Activated naive CD4-positive, alpha-beta T cell (primary cell): ENCODE measurements at places on chromosomes 12 and 14.

DNA sequence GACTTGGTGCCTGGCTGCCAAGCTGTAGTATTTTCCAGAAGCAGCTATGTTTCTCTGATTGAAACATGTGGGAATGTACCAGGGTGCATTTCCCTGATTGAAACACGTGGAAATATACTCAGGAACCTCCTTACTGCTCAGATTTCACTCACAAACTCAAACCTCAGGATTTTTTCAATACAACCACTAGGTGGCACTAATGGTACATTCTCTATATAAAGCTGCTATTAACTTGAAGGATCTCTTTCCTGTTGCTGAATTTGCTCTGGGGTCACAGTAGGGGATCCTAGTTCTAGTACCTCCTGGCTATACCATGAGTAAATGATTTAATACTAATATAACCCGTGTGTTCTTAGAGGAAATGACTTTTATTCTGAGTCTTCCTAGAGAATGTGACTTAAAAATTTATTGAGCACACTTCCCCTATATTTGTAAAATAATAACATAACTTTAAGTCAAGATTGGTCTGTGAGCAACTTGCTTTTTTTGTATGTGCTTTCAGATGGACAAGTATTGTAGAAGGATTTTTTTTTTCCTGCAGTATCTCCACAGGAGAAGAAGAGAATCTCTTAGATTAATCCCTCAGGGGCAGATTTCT is 173.8 kb upstream of the MIS18BP1 start:
- no peak for DNase-seq

DNA sequence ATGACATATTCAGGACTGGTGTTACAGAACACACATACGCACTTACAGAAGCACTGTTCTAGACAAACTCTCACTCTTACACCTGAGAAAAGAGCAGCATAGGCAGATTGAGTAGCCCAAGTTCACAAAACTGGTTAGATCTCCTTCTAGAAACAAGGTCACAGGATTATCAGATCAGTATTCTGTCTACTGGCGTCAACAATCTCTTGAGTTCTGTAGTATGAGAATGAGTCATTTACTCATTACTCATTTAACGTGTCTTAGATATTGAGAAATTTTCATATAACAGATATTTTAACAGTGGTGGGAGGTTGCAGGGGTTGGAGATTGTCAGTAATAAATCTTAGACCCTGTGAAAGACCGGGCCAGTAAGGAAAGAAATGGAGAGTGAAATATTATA is 2.8 kb upstream of the TSPAN8 start:
- DNase-seq = no peak

DNA sequence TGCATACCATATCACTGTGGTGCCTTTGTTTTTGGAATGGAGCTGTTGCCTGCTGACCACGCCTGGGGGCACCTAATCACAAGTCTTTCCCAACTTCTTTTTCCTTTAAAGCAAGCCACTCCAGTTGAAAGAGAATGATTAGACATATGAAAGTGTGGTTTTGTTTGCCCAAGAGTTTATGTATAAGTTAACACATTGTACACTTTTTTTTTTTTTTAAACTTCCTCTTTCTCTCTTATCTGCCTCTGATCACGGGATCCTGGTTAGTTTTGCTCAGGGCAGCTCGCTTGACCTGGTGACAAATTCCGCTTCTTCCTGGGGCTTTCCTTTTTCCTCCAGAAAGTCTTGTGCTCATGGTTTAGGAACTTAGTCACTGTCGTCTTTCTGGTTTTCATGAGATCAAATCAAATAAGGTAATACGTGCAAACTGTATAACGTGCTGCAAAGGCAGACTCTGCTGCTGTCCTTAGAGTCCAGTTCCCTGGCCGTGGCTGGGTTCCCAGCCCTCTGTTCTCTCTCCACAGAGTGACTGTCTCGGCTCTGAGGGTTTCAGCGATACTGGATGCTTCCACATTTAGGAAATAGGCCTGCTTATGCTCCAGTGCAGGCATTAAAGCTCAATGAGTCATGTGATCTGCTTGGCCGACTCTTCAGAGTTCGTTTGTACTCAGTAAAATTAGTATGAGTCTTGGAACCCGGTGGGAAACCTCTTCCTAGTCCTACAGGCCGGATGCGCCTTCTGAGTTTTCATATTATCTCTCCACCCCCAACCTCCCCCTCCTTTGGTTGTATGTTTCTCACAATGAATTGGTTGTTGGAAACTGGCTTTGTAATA is 15.2 kb downstream of the RASSF3 start:
- no peak for DNase-seq

DNA sequence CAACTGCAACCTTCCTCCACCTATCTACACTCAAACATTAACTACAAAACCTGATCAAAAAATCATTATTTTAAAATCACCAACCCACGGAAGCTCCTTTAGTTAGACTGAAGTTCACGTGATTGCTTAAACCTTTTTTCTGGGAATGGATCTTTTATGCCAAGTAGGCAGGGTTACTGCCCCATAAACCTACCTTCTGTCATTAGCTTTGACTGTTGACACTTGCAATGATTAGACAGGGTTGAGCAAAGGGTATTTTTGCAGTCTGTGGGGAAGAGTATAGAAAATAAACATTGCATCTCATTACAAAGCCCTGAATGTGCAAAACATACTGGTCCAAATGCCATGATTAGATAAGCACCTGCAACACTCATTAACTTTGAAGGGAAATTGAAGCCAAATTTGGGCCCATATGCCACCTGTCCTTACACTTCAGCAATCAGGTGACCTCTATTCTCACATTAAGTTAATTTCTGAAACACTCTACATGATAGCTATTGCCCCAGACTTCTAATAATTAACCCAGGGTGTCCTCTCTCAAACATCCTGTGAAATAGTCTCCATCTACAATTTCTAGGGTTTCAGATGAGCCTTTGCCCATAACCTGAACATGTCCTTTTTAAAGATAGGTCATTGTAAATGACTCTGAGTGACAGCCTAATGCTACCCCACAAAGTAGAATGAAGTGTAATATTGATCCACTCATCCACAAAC is 156.0 kb upstream of the PLEKHG7 start:
- DNase-seq = no peak

GRCh38 chr12:56137853-56138571 is 9.9 kb downstream of the ESYT1 start:
- no peak for DNase-seq

- DNase-seq = no peak
These were observed 584.1 kb downstream of the LRFN5 start for GRCh38 chr14:42190744-42191143.

GRCh38 chr12:116476227-116476822 is 82.9 kb upstream of the MAP1LC3B2 start:
- no peak for DNase-seq

DNA sequence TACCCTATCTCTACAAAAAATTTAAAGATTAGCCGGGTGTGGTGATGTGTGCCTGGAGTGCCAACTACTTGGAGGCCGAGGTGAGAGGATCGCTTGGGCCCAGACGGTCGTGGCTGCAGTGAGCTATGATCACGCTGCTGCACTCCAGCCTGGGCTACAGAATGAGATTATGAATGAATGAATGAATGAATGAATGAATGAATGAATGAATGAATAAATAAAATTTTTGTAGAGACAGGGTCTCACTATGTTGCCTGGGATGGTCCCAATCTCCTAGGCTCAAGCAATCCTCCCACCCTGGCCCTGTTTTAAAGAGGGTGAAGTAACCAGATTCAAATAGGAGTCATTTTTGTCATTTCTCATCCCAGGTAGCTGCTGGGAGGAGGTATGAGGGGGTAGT is 176.2 kb upstream of the HIF1A start:
- DNase-seq = no peak

GRCh38 chr14:31930493-31931240 is 146.4 kb upstream of the ARHGAP5 start:
- DNase-seq = no peak

GRCh38 chr12:54159140-54159539 is 29.6 kb downstream of the SMUG1 start:
- no peak for DNase-seq

- no peak for DNase-seq
These were observed 55.1 kb downstream of the SSH1 start for GRCh38 chr12:108802101-108802961.

- DNase-seq = no peak
These were observed 10.8 kb downstream of the PLA2G1B start for GRCh38 chr12:120316798-120317223.

DNA sequence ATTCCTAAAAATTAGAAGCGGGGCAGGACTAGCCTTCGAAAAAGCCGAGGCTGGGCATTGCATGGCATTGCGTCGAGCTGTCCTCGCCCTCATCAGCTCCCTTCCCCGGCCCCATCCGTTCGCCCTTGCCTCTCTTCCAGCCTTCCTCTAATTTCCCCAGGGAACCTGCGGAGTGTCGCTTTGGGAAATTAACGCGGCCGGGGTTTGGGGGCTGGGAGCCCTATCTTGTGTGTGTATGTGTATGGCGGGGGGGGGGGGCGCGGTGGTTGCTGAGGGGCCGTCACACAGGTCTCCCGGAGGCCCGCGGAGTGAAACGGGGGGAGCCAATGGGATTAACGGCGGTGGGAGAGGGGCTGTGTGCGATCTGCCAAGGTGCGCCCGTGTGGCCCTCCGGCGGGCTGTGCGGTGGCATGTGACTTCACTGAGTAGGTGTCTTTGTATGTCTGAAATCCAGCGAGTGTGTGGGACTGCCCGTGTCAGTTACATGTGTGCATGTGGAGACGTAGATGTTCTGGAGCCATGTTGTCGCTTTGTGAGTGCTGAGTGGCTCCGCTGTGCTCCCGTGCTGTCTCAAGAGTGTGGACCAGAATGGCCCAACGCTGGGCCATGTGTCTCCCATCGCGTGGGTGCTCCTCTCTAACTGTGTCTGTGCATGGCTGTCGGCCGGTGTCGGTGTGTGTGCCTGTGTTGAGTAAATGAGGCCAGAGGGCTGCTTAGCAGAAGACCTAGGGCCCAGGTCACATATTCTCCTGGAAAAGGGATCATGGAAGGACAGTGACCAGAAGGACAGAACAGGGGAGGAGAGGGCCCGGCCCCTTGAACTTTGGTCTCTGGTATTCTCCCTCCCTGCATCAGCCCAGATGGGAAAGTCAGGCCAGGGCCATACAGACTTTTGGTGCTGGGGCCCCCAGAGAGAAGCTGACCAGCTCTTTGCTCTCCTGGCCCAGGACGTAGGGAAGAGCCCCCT is 1.5 kb downstream of the PTMS start:
- DNase-seq = no peak

DNA sequence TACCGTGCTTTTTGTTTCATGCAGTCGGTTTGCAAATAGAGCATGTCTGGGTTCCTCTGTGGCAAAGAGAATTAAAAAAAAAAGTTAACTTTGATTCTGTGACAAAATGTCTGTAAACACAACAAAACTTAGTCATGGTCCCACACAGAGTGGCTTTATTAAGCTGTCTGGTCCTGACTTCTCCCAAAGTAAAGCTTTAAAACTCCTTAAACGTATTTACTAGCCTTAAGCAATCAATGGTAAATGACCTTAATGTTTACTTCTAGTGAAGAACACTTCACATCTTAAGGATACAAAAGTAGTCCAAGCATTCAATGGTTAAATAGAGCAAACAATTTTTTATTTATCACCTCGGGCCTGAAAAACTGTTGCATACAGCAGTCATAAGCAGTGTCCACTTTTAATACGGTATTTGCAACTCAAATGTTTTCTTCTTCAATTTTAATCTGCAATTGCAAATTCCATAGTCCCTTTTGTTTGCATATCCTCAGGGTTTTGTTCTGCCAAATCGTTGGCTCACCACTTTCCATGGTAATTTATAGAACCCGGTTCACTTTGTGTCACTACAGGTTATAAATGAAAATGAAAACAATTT is 453.0 kb upstream of the MIS18BP1 start:
- no peak for DNase-seq

DNA sequence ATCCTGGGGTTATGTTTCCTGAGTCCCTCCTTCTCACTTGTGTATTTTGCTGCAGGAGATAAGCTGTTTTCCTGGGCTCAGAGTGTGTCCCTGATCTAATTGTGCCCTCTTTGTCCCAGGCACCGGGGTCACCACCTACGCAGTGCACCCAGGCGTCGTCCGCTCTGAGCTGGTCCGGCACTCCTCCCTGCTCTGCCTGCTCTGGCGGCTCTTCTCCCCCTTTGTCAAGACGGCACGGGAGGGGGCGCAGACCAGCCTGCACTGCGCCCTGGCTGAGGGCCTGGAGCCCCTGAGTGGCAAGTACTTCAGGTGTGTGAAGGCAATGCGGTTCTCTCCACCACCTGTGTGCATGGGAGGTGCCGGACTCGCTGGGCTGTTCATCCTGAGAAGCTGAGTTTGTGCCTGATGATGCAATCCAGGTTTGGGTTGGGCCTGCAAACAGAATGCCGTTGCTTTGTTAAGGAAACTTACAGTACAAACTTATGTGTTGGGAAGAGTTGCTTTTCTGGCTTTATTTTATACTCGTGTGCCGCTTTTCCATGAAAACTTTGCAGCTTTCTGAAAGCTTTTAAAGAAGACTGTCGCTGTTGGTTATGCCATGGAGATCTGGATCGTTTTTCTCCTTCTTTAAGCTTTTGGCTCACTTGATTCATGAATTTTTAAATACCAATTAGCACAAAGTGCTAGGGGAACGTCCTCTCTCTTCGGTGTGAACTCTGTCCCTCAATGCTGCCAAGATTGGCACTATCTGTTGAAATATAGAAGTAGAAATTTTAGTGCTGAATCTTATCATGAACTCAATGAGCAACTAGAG is 27.6 kb downstream of the RDH12 start:
- no peak for DNase-seq

GRCh38 chr12:50265770-50266524 is 17.4 kb downstream of the LIMA1 start:
- no peak for DNase-seq

DNA sequence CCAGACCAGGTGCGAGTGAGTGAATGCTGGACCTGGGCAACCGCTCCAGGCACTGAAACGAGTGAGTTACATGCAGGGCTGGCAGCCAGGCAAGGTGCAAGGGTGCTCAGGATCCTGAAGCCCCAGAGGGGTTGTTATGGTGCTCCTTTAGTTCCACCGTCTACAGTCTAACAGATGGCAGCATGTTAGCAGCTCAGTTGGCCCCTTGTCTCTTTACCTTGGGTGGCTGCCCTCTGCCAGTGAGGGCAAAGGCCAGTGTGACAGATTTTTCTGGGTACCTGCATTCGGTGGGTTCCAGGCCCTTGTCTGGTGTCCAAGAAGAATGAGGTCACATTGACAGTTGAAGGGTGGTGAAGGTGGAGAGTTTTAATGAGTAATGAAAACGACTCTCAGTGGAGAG is 106.8 kb downstream of the SLCO1B3 start:
- DNase-seq = no peak

DNA sequence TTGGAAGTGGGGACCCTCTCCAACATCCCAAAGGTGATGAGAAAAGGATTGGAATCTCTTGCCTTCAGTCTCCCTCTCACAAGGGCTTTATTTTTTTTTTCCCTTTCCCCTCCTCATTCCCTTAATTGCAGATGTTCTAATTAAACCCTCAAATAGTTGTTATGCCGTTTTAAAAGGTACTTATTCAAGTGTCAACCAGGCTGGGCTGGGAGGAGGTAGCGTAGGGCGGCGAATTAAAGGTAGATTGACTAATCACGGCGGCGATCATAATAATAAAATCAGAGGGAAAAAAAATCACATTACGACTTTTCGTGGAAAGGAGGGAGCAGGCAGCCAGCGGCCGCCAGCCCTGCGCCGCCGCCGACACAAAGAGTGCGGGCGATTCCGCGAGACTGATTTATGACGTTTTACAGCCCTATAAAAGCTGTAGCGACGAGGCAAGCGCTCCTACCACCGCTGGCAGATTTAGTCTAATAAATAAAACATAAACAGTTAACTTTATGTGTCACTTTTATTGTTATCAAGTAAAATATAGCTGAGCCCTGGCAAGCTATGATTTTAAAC is 1.7 kb upstream of the HOXC4 start:
- DNase-seq = no peak
